Activated CD4-positive, alpha-beta memory T cell treated with anti-CD3 and anti-CD28 coated beads for 36 hours (primary cell): ENCODE measurements at places on chromosomes 16 and 17.

- DNase-seq = no peak
Observed at GRCh38 chr16:377419-377951, 4.3 kb downstream of the PGAP6 start.

DNA sequence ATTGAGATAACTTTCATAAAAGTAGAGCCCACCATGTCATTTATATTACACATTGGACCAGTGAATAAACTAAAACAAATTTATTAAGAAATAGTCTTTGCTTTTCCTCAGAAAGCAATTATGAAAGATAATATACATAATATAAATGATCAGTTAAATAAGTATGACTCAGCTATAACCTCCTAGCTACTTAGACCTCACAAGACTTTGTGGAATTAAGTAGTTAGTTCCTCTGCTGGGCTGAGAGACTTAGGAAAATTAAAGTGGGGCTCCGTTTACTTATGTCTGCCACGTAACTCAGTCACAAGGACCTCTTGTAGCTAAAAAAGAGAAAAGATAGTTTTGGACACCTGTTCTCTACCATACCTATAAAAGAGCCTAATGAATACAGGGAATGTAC is 76.9 kb downstream of the MRTFB start:
- no peak for DNase-seq

DNA sequence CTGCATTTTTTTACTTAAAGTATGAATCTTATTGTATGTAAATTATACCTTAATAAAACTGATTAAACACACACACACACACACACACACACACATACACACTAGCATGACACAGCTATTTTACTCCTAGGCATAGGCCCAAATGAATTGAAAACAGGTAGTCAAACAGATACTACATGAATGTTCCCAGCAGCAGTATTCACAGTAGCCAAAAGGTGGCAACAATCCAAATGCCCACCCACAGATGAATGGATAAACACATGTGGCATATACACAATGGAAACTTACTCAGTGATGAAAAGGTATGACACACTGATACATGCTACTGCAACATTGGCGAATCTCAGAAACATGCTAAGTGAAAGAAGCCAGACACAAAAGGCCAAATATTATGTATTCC is 223.5 kb downstream of the CYB561 start:
- peak; percentile 41 for DNase-seq

DNA sequence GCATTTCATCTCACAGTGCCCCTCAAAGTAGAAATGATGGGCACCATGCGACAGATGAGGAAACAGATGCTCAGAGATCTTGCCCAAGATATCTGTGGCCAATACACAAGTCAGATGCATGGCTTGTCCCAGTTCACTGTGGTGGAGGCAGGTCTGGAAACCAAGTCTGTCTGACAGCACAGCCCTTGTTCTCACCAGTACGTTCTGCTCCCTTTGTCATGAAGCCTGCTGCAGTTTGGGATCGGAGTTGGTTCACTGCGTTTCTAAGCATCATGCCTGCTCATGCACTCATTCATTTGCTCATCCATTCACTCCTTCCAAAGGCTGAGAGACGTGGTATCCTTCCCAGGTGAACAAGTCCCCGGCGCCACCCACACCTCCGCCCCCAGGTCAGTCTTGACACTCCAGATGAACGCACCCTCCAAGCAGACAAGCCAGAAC is 27.2 kb upstream of the MEAK7 start:
- DNase-seq = no peak

GRCh38 chr17:68627956-68628575 is 26.9 kb upstream of the FAM20A start:
- DNase-seq = no peak
